Endothelial cell (in vitro differentiated cells): ENCODE measurements at places on chromosomes 7 and 10. TPM values are rescaled to one million over a fixed set of nuclear protein-coding genes. Genes with fewer than 3 reads are reported as not detected.

The PNLIPRP3 gene
- total RNA-seq = not detected

The HOXA4 gene
- total RNA-seq = 0.31 TPM

The FAM13C gene
- total RNA-seq = 57.9 TPM

The OPALIN gene
- not detected for total RNA-seq

- peaks cover 6% of the 10 kb centered on the region for H3K27me3 ChIP-seq
- H3K4me3 ChIP-seq = no peak overlapping the region
- H3K27ac ChIP-seq = no peak overlapping the region
- H3K4me1 ChIP-seq = peaks cover 5% of the 10 kb centered on the region
Observed at GRCh38 chr7:51055039-51055840, 261.4 kb downstream of the COBL start.

GRCh38 chr7:135270577-135271254 is 37.1 kb downstream of the STRA8 start:
- H3K4me3 ChIP-seq = no peak overlapping the region
- no peaks in the 10 kb centered on the region for H3K4me1 ChIP-seq
- peaks cover 10% of the 10 kb centered on the region for H3K36me3 ChIP-seq
- H3K27ac ChIP-seq = no peak overlapping the region
- DNase-seq = no peak
